ENCODE measurements at places on chromosomes 3 and 15.

- DNase-seq, result no peak
These were observed 349 bp downstream of the PPIB start for GRCh38 chr15:64162478-64162868.

DNA sequence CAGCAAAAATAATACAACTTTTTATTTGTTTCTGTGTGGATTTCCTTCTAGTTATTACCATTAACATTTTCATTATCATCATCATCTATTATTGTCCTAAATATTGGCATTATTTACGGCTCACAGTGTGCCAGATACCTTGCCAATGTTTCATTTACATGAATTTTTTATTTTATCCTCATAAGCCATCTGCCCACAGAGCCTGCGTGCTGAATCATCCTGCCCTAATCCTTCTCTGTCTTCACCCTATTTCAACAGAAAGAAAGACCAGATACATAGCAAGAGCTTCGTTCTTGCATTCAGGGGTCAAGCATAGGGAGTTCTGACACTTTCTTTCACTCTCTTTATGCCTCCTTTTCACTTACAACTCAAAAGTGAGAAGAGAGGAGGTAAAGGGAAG, 82.0 kb downstream of the KCNMB2 start:
- DNase-seq, result no peak

DNA sequence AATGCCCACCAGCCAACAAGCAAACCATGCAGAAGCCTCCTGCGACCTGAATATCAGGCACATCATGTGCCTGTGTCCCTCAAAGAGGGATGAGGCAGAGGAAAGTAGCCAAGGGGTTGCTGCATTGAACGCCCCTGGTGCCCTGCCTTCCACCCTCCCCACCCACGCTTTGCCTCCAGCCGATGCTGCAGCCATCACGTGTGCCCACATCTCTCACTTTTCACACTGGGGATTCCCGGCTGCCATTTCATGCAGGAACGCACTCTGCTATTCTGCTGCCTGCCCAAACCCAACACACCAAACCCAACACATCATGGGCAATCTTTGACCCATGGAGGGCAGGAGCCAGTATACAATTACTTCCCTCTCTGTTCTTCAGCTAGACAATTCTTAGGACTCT, 462.2 kb upstream of the PROK2 start:
- DNase-seq, result no peak

GRCh38 chr3:126022741-126023359, 53.9 kb downstream of the ROPN1B start:
- DNase-seq, result no peak

- DNase-seq, result no peak
These were observed 390.3 kb upstream of the DPH6 start for GRCh38 chr15:35936284-35936683.

DNA sequence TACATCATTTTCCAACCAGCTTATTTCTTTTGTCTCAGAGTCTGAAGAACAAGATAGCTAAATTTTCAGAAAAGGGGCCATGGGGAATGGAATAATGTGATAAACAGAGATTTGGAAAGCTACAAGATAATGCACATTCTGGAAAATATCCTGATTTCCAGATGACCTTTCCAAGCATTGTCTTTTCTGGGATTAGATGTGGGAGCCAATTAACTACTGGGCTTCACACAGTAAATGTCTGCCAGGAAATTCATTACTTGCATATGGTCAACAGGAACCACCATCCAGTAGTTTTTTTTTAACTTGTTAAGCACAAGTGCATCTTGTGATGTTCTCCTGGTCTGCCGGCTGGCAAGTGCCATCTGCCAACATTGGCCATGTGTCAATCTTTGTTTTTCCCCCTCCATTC, 131.1 kb upstream of the BFSP2 start:
- no peak for DNase-seq

- DNase-seq, result no peak
These were observed 10.8 kb downstream of the BCL2L10 start for GRCh38 chr15:52101542-52102323.

DNA sequence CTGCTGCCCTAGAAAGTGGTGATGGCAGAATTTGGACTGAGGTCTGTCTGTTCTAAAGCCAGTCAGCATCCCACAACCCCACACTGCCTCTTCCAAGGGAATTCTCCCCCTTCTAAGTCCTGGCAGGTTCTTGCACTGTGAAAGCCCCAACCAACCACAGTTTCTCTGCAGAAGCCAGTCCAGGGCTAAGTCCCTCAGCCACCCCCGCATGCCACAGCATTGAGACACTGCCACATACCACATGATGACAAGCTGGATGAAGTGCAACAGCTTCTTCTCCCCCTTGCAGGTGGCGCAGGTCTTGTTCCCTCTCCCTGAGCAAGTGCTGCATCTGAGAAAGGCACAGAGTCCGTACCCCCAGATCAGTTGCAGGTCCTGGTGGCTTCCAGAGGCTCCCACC, 18.6 kb downstream of the SSUH2 start:
- no peak for DNase-seq

DNA sequence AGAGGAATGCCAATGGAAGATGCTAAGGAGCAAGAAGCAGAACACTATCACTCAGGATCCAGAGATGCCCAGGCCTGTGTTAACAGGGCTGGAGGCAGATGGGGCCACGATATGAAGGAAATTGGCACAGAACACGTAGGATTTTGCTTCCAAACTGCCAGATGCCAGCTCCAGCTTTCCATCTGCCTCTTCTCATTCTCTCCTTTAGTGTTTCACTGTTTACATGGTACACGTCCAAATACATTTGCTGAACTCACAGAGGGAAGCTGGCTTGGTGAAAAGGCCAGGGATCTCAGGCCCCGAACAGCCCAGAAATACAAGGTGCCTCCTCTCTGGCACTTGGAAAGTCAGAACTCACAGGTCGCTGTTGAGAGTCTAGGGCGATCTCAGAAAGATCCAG, 187.0 kb downstream of the NTRK3 start:
- DNase-seq, result no peak

DNA sequence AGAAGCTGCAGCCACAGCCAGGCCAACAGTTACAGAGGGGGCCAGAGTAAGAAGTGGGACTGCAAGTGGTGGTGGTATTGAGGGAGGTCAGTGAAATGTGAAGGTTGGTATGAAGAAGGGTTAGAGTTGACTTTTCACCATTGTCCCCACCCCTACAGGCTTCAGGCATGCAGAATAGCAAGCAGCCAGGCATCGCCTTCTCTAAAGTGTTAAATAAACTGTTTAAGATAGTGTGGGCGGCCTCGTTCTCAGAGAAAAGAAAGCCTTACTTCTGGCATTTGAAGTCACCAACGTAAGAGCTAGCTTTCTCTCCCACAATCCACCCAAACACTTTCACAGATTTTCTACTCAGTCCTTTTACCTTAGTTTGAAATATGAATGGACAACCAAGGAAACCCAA, 230.0 kb upstream of the CTDSPL start:
- no peak for DNase-seq

DNA sequence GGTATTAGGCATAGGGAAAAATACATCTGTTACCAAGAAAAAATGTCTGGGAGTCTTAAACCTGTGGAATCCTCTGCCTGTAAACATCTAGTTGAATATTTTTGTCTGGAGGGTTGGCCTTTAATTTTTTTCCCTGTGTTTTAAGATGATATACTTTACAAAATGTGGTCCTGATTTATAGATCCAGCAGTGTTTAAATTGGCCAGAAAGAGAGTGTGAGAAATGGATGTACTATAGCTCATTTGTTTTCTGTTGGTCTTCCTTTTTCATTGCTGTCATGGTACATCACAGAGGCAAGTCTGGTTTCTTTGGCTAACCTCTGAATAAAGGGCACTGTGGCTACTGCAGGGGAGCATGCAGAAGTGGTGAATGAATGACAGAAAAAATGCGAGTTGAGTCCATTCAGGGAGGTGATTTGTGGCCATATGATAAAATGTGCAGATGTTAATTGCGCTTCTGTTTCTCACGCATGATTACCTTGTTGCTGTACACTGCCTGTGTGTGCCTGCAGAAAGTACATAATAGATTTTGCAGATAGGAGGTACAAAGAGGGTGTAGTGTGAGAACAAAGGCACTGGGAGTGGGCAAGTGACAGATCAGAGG, 150.0 kb downstream of the NFKBIZ start:
- no peak for DNase-seq

GRCh38 chr3:43288850-43289249, 2.5 kb downstream of the SNRK start:
- no peak for DNase-seq

DNA sequence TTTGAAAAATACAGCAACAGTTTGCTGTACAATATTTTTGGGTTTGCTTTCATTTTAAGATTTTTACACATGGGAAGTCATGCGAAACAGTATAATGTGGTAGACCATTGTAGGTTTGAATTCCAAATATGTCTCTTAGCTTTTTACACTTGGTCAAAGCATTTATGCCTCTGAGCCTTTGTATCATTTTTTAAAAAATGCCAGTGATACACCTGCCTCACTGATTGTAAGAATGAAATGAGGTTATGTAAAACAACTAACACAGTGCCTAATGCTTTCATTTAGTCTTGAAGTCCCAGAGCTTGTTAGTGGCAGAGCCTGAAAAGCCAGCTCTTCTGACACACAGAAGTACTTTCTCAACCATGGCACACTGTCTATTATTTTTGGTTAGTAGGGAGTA, 202.0 kb downstream of the UBE2E2 start:
- no peak for DNase-seq

- no peak for DNase-seq
These were observed 26.7 kb downstream of the SLC2A2 start for GRCh38 chr3:170999737-171000242.

DNA sequence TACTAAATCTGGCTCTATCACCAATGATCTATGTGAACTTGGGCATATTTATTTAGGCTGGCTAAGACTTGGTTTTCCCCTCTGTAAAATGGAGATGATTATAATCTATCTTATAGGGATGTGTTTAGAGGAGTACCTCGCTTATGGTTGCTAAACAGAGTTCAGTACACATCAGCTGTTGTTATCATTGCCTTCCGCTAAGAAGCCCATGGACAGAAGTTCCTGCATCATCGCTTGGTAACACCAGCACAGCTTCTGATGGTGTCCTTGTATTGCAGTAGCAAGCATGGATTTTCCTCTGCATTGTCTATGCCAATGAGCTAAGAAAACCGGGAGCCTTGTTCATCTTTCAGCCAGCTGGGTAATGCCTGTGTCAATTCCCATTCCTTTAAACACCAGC, 73.1 kb upstream of the LRTM1 start:
- DNase-seq, result no peak

GRCh38 chr15:68252925-68253534, 23.5 kb upstream of the CLN6 start:
- no peak for DNase-seq

- no peak for DNase-seq
These were observed 7.2 kb downstream of the SUSD5 start for GRCh38 chr3:33211444-33211843.

- DNase-seq, result no peak
These were observed 2.4 kb upstream of the STT3B start for GRCh38 chr3:31530039-31530959.

GRCh38 chr15:101775136-101775535, 28.2 kb upstream of the OR4F6 start:
- DNase-seq, result no peak

- no peak for DNase-seq
These were observed 47.5 kb upstream of the ZNF385D start for GRCh38 chr3:21798356-21799088.

Data from stimulated activated CD8-positive, alpha-beta memory T cell treated with anti-CD3 and anti-CD28 coated beads, Interleukin-4, amount 100 ng/mL, for 4 hours (primary cell).